Inflammatory macrophage (primary cell): ENCODE measurements at places on chromosomes 4 and X.
A peak's percentile ranks its signal among the peaks of the same experiment; 100 is the strongest.

DNA sequence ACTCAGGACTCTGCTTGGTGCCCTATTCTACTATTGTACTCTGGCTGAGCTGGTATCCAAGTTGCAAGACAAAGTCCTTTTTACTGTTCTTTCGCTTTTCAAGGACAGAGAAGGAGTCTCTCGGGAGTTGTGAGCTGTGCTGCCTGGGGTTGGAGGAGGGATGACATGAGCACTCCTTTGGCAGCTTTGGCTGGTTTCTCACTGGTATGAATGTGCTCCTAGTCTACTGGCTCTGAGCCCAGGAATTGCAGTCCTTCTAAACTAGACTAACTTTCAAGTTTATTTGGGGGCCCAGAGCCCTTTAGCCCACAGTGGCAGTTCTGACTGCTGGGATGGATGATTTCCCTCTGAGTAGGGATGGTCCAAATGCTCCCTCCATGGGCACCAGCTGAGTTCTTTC, 997.1 kb downstream of the RAB28 start:
- no peak for DNase-seq

DNA sequence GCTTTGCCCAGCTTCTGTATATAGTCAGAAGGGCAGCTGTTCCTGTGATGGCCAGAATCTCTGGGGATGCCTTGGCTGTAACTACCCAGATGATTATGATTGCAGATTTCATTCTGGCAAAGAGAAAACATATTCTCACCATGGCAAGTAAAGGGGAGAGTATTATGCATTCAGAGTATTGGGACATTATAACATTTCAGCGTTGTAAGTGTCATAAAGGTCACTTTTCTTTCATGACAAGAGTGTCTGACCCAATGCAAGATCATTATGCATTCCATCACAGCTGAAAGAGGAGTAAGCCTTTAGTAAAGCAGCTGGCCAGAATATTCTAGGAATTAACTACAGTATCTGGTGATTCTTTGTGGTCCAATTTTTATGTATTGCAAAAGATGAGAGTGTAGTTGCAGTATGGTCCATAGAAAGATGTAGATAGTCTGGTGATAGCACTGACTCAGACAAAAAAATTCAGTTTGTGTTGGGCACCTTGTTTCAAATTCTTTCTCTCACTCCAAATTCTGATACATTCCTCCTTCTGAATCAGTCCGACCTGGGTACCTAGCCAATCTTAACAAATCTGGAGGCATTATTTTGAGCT, 2366.3 kb downstream of the PCDH7 start:
- no peak for DNase-seq

- no peak for DNase-seq
These were observed 9.6 kb upstream of the KLF8 start for GRCh38 chrX:56222473-56223000.

DNA sequence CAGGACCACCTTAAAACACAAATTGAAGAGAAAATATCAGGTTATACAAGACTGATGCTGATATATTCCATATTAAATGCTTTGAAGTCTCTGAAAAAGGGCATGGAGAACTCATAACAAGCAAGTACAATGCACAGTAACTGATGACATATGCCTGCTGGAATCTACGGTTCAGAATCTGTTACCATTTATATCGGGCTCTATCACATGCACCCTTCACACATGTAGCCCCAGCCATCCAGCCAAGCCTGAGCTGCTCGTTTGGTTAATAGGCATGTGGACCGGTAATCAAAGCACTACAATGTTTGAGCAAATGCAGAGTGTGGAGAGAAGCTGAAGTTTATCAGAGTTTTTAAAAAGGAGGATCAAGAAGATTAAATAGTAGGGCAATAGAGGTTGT, 11.8 kb downstream of the COMMD8 start:
- DNase-seq: no peak

- no peak for DNase-seq
These were observed 47.9 kb upstream of the UNC5C start for GRCh38 chr4:95596676-95597075.

- DNase-seq: no peak
These were observed 1254.8 kb upstream of the ADGRL3 start for GRCh38 chr4:59945277-59945676.

GRCh38 chrX:3252744-3253143, 93.7 kb downstream of the MXRA5 start:
- DNase-seq: peak; percentile 66

GRCh38 chrX:40145923-40146261, 48.1 kb upstream of the BCOR start:
- DNase-seq: peak; percentile 26

- no peak for DNase-seq
These were observed 82.4 kb downstream of the NR3C2 start for GRCh38 chr4:148359769-148360168.

GRCh38 chr4:145042601-145043285, 55.3 kb downstream of the ANAPC10 start:
- DNase-seq: no peak

DNA sequence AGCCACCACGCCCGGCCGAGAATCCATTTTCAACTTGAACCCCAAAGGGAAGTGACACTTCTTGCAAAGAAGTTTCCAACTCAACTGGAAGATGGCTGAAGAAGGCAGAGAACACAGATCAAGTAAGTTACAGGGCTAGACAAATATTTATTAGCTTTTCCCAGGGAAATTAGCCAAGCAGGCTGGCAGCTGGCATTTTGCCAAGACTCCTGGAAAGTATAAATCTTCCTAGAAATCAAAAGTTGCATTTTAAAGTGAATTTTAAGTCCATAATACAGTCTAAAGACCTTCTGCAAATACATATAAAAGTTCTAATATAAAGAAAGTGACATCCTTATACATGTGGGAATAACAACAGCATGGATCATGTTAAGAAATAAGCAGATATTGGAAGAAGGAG, 3.4 kb upstream of the MRPL1 start:
- DNase-seq: no peak

- DNase-seq: no peak
These were observed 1043.8 kb downstream of the ADGRL3 start for GRCh38 chr4:62243895-62244294.

DNA sequence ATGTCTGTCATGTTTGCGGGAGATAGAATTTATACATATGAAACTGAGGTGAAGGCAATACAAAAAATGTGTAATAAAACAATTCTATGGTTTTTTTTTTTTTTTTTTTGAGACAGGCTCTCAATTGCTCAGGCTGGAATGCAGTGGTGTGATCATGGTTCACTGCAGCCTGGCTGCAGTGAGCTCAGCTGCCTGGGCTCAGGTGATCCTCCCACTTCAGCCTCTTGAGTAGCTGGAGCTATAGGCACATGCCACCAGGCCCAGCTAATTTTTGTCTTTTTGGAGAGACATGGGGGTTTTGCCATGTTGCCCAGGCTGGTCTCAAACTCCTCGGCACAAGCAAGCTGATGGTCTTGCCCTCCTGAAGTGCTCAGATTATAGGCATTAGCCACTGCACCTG, 10.1 kb downstream of the RADX start:
- DNase-seq: no peak

- DNase-seq: no peak
These were observed 444.3 kb upstream of the ATOH1 start for GRCh38 chr4:93384241-93384640.
